ENCODE measurements at places on chromosomes 5 and 9.
A peak's percentile ranks its signal among the peaks of the same experiment; 100 is the strongest.

DNA sequence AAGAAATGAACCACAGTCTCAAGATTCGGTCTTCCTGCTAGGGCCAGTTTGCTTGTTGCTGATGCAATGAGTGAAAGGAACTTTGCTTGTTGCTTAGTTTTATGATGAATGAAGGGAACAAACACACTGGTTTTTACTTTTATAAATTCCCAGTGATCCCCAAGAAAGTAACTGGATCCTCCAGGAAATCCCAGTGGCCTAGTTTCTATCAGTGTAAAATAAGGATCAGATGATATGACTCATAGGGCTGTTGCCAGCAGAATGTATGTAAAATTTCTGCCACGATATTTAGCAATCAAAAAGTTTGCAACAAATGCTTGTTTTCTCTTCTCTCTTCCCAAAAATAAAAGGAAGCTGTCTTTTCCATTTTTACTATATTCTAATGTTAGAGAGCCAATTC lies 160.1 kb upstream of the CDKN2B start:
- DNase-seq: no peak

GRCh38 chr9:135864447-135865049 lies 42.8 kb downstream of the CAMSAP1 start:
- DNase-seq: no peak

DNA sequence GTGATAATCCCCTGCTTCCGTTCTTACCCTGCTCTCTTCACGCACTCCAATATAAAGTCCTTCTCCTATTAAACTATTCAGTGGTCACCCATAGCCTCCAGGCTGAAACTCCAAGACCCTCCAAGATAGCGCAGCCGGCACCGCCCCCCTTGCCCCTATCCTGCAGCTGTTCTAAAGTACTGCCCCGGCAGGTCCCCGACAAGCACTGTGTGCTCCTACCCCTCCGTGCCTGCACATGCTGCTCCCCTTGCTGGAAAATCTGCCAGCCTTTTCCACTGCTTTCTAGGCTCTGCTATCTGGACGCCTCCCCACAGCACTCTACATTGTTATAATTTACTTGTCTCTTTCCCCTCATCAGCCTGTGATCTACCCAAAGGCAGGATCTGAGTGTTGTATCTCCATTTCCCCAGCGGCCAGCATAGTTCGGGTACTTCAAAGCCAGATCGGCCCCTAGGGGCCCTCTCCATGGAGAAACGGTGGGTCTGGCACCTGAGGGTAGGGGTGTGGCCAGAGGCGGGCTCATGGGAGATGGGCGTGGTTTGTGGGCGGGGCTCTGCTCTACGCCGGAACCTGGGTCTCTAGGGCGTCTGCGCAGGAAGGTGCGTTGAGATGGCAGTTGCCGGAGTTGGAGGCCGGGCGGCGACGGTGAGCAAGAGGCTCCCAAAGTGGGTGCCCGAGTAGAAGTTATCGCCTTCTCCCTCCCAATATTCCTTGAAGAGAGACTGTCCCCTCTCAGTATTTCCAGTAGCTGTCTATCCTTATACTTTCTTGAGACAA lies 83.5 kb upstream of the RUSC2 start:
- no peak for DNase-seq

GRCh38 chr5:127010362-127010761 lies 20.0 kb downstream of the MARCHF3 start:
- peak; percentile 17 for DNase-seq

DNA sequence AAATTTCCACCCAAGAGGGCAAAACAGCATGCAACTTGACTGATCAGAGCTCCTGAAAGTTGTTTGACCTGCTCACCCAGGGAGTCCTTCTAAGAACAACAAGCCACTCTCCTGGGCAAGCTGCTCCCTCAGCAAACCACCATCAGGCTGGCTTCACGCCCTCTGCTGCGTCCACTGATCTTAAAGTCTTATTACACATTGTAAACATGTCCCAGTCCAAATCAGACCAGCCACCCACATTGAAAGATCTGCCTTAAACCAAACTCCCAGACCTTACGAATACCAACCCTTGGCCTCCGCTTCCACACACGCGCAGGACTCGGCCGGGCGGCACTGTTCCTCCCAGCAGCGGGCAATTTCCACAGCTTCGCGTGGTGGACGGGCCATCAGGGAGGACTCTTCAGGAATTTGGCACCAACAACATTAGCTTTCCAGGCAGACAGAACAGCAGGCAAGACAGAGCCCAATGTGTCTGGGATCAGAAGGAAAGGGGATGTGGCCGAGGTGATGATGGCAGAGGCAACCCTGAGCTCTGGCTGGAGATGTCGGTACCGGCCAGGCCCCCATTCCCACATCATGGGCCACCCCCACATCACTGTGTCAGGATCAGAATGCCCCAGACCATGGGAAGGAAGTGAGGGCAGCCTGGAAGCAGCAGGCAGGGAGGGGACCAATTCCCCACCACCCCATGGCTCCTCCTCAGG lies 56.8 kb downstream of the SEMA4D start:
- no peak for DNase-seq

DNA sequence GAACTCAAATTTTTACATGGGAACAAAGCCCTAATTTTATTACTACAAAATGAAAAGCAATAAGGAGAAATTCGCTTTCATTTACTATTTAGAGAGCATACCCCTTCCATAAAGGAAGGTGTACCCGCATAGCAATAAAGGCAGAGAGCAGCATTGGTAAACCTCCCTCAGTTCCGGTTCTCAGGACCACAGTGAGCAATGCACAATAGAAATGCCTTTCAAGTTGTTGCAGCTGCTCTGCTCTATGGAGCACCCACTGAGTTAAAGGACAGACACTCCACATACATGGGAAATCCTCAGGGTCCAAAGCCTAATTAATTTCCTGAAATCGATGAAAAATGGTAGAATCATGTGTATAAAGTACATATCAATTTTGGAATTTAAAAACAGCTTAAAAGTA lies 89.9 kb upstream of the MPDZ start:
- no peak for DNase-seq

- DNase-seq: no peak
Observed at GRCh38 chr5:41559184-41559583, 48.8 kb upstream of the PLCXD3 start.

- DNase-seq: no peak
Observed at GRCh38 chr5:35640623-35641022, 23.0 kb downstream of the SPEF2 start.

- no peak for DNase-seq
Observed at GRCh38 chr5:142432369-142432863, 107.6 kb upstream of the SPRY4 start.

- DNase-seq: no peak
Observed at GRCh38 chr9:126506361-126507317, 107.1 kb upstream of the LMX1B start.

DNA sequence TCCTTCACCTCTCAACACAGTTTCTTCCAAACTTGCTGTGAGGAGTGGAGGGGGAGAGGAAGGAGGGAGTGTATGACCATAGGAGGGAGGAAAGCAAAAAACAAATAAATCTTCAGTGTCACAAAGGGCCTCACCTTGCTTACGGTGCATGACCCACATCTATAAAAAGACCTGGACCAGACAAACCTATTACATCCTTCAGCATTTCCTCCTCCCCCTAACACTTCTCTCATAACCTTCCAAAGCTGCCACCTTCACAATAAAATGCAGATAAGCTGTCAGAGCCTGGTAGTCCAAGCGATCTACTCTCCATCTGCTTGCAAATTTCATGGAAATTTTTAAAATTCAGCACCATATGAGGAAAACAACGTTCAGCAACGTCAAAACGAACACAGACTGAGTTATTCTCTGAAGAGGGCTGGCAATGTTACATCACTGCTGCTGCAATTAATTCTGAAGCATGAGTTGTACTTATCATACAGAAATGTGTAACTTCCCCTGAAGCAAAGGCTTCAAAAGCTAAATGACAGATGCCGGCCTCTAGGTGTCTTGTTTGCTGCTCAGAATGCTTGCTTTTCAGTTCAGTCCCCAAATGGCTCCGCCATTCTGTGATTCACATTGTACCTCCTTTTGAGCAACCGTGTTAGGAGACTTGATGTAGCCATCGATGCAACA lies 62.9 kb downstream of the EFNA5 start:
- DNase-seq: peak; percentile 31

- DNase-seq: no peak
Observed at GRCh38 chr5:24094081-24094679, 550.6 kb downstream of the CDH10 start.

- DNase-seq: no peak
Observed at GRCh38 chr9:112852741-112853504, 37.8 kb downstream of the SLC46A2 start.

DNA sequence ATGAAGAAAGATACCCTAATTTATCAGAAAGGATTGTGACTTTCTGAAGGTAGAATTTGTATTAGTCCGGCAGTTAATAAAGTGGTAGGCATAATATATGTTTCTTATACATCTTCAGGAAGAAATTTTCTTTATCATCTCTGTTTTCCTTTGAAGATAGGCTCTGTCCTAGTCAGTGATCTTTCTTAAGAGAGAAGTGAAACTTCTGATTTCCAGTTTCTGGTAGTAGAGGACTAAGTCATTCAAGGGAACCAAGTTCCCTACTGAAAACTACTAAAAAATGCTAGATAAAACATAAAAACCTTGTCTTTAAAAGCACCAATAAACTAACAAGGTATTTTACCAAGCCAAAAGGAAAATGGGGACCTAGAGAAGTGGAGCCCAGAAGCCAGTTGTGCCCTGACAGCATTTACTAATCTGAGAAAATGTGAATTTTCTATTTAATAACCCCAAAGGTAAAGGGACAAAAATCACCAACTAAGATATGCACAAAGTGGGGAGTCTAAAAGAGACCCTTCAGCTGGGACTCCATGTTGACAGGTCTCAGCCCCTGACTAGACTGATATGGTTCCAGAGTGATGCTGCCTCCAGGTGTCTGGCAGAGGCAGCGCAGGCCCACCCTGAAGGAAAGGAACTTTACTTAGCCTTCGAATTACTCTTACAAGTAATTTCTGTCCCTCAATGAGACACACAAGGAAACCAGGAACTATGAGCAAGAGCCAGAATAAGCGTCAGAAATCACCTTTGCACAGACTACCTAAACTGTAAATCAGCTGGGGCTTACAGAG lies 72.7 kb downstream of the FAM78A start:
- DNase-seq: no peak

Measured in NCI-H226 (cell line).